ENCODE measurements at places on chromosomes 7 and 10.

- no peak for DNase-seq
These were observed 72.5 kb upstream of the KCNMA1 start for GRCh38 chr10:77710081-77710551.

DNA sequence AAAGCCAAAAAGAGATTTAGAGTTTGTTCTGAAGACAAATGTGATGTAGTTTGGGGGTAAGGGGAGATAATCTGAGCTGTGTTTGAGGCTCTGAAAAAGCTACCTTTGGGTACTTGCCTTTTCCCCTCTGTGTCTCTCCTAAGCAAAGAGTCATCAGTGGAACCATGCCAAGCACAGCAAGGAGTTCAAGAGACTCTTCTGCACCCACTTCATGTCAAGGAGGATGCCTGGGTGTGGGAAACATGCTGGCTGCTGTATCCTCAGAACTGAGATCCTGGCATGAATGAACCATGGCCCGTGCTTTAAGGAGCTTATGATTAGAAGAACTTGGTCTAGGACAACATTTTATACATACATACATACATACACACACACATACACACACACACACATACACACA lies 142.9 kb downstream of the NOC3L start:
- no peak for DNase-seq

GRCh38 chr10:3897156-3897555 lies 112.1 kb upstream of the KLF6 start:
- no peak for DNase-seq

DNA sequence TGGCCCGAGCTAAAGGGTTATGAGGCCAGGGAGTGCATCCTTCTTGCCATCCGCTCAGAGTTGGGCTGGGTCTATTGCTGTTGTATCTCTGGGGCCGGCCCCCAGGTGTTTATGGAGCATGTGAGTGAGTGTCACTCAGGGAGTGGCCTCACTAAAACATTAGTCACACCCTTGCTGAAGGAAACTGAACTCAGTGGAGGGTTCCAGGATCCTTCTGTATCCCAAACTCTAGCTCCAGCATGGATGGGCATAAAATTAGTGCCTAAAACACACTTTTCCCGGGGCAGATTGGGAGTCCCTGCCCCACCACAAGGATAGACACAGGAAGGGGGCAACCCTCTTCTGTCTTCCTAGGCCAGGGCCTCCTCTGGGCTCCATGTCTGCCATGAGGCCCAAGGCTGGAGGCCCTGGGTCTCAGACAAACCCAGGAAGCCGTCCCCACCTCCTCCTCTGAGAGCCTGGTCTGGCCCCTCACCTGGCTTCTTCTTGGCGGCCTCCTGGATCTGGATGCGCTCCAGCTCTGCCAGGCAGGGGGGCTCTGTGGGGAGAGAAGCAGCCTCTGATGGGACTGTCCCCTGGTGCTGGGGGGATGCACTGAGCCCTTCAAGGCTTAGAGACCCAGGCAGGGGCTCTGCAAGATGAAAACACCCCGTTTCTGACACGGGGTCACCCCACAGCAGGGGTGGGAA lies 24.5 kb downstream of the SPOCK2 start:
- DNase-seq: no peak

DNA sequence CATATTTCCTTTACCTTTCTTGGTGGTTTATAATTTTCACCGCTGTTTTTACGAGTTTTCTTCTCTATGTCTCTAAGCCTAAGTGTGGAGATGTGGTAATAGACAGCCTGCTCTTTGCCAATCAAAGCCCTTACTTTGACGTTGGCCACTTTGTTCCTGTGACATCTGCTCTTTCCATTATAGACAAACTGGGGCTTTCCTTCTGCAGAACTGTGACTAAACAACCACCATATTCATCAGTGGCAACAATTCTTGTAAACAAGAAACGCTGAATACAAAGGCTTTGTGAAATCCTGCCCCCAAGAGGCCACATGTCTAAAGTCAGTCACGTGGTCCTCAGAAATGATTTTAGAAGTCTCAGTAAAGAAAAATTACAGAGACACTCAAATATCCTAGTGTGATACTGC lies 59.6 kb upstream of the CAPZA2 start:
- DNase-seq: no peak

GRCh38 chr7:44045226-44046014 lies 918 bp downstream of the DBNL start:
- no peak for DNase-seq

Data from HS-27A (cell line).